ENCODE measurements at places on chromosomes 3 and 15. TPM values are rescaled to one million over a fixed set of nuclear protein-coding genes. Genes with fewer than 3 reads are reported as not detected.

Gene FNDC3B
- total RNA-seq: 43.2 TPM

Gene SNRPA1
- 206 TPM for total RNA-seq

Gene TGM5
- total RNA-seq: not detected

Gene ESYT3
- 0.31 TPM for total RNA-seq

Gene TP63
- 4.9 TPM for total RNA-seq

GRCh38 chr3:39349080-39349479 lies 19.6 kb downstream of the CCR8 start:
- H3K4me3 ChIP-seq: no peak overlapping the region
- no peak for DNase-seq
- no peaks in the 10 kb centered on the region for H3K4me1 ChIP-seq

DNA sequence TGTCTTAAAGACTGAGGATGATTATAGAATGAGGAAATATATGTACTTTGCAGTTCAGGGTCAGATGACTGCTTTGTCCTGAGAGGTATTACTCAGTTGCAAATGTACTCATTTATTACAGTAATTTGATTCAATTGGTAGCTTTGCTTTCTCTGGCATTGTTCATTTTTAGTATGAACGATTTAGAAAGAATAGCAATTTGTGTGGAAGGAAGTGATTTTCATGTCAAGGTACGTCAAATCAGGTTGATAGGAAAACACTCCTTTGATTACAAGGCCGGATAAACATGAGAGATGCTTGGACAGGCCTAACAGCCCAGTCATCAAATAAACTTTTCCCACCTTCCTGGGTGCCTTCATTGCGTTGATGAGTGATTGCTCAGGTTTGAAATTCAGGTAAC lies 53.8 kb downstream of the UNC13C start:
- no peaks in the 10 kb centered on the region for H3K4me1 ChIP-seq
- no peaks in the 10 kb centered on the region for H3K27me3 ChIP-seq

DNA sequence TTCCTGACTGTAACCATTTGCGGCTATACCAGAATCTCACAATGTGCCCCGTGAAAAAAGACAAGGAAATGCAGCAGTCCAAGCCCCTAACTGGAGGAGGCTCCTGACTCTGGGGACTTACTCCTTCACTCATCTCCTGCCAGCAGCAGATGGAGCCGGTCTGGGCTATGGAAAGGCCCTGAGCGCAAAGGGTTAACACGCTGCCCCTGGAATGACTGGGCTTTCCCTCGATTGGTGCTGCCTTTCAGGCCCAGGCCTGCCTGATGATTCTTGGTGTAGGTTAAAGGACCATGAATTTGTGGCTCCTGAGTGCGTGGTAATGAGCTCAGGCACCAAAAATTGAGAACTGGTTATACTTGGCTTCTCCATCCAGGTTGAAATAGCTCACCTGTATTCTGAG lies 42.3 kb upstream of the GALNT15 start:
- no peak overlapping the region for H3K4me3 ChIP-seq
- H3K4me1 ChIP-seq: no peaks in the 10 kb centered on the region
- H3K27ac ChIP-seq: no peak overlapping the region
- H3K36me3 ChIP-seq: no peaks in the 10 kb centered on the region
- DNase-seq: no peak

DNA sequence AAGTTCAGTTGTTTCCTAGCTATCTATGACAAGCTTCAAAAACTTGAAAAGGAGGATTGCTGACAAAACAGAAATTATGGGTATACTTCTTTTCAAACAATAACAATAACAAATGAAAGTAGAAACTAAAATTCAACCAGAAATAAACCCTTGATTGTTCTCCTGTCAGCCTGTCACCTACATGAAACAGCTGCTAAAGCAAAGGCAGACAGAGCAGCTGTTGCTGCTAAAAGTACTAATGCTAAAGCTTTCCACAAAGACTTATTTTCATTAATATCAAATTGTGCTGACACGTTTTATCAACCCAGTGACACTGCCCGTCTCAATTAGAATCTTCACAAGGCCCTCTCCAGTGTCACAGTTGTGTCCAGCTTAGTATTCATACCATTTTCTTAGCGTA lies 533.2 kb upstream of the GBE1 start:
- no peak overlapping the region for H3K4me3 ChIP-seq
- no peaks in the 10 kb centered on the region for H3K4me1 ChIP-seq
- no peak for DNase-seq
- no peak overlapping the region for H3K27ac ChIP-seq

- no peak overlapping the region for H3K4me3 ChIP-seq
- no peaks in the 10 kb centered on the region for H3K36me3 ChIP-seq
Measured at GRCh38 chr3:50211930-50212329, 6.9 kb downstream of the SLC38A3 start.

- H3K4me1 ChIP-seq: peaks cover 5% of the 10 kb centered on the region
- peak; percentile 58 for DNase-seq
- H3K27me3 ChIP-seq: no peaks in the 10 kb centered on the region
- no peak overlapping the region for H3K27ac ChIP-seq
- H3K36me3 ChIP-seq: no peaks in the 10 kb centered on the region
Measured at GRCh38 chr3:42148982-42149432, 57.9 kb downstream of the TRAK1 start.

GRCh38 chr3:187000711-187001151 lies 70.4 kb downstream of the ST6GAL1 start:
- no peaks in the 10 kb centered on the region for H3K27me3 ChIP-seq
- no peaks in the 10 kb centered on the region for H3K36me3 ChIP-seq
- no peak overlapping the region for H3K4me3 ChIP-seq
- no peak overlapping the region for H3K27ac ChIP-seq

DNA sequence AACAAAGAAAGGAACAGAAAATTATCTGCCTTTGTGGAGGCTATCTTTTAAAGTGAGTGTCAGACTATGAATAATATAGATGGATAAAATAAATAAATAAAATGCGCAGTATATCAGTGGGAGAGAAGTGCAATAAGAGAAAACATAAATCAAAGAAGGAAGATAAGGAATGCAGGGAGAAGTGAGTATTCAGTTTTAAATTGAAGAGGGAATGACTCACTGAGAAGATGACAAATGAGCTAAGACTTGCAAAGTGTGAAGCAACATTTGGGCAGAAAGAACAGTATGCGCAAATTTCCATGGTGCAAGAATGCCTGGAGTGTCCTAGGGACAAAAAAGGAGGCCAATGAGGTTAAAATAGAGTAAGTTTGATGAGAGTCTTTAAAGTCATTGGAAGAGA lies 1300.1 kb upstream of the ALCAM start:
- no peak overlapping the region for H3K27ac ChIP-seq
- H3K4me3 ChIP-seq: no peak overlapping the region
- H3K4me1 ChIP-seq: no peaks in the 10 kb centered on the region
- DNase-seq: peak; percentile 27
- H3K36me3 ChIP-seq: no peaks in the 10 kb centered on the region
- H3K27me3 ChIP-seq: no peaks in the 10 kb centered on the region

DNA sequence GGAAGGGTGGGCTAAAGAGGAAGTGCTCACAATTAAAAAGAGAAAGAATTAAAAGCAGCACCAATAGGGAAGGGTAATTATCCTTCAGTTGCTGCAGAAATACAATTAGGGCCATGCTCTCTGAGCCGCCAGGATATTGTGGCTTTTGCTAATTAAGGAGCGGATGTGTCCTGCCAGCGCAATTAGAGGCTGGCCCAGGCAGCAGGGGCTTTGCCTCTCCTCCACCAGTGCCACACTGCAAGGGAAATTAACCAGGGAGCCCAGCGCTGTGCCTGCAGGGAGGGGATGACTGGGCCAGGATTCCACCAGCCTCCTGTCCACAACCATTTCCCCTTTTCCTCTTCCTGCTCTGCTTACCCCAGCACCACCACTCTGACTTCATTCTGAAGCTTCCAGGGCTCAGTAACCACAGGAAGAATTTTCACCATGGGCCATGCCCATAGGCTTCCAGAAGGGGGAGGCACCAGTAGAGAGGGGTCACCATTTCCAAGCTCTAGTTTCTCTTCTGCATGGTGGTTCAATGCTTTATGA lies 10.4 kb upstream of the AEN start:
- peaks cover 4% of the 10 kb centered on the region for H3K4me1 ChIP-seq
- H3K4me3 ChIP-seq: no peak overlapping the region
- no peak overlapping the region for H3K27ac ChIP-seq
- peaks cover 40% of the 10 kb centered on the region for H3K27me3 ChIP-seq
- peak; percentile 70 for DNase-seq

DNA sequence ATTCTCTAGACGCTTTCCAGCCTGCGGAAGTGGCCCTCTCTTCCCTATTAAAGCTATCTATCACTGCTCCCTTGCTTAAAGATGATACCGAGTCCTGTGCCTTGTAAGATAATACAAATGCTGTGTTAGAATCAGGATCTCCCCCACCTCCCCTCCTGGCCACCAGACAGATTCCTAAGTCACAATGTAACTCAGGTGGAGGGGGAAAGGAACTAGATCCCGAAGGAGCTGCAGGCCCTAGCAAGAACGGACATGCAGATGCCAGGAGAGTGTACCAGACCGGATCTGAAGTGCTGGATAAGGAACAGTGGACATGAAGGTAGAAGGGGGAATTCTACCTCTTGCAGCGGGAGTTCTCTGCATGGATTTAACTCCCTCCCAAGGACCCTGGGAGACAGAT lies 230.7 kb upstream of the LYSMD4 start:
- H3K4me3 ChIP-seq: no peak overlapping the region
- no peak overlapping the region for H3K27ac ChIP-seq
- no peaks in the 10 kb centered on the region for H3K4me1 ChIP-seq
- H3K36me3 ChIP-seq: no peaks in the 10 kb centered on the region
- no peak for DNase-seq

- H3K4me1 ChIP-seq: no peaks in the 10 kb centered on the region
- no peak overlapping the region for H3K27ac ChIP-seq
- DNase-seq: no peak
Measured at GRCh38 chr3:2995195-2995594, 115.0 kb downstream of the IL5RA start.

- no peak overlapping the region for H3K4me3 ChIP-seq
- H3K36me3 ChIP-seq: no peaks in the 10 kb centered on the region
- no peak overlapping the region for H3K27ac ChIP-seq
- no peaks in the 10 kb centered on the region for H3K27me3 ChIP-seq
Measured at GRCh38 chr3:67381667-67382272, 272.6 kb downstream of the SUCLG2 start.

DNA sequence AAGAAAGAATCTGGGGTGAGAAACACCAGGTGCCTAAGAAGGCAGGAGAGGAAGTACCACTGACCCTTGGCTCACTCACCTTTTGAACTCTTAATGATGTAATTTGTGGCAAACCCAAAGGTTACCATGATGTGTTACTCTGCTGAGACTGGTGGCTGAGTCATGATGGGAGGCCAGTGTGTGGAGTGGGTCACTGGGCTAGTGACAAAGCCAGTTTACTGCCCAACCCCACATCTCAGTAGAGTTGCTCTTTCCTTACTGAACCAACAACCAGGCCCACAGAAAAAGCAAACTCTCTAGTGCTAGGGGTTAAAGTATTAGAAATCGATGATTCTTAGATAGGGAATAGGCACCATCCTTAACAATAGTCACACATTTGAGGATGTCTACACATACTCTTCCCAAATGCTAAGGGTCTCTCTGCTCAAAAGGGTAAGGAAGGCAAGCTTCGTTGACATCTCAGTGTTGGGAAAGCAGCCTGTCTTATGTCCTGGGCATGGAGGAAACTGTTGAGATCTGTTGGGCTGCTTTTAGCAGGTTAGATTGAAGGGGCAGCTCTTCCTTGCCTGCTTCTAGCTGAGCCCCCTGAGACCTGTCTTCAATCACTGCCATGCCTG lies 3.1 kb downstream of the RBP2 start:
- H3K36me3 ChIP-seq: no peaks in the 10 kb centered on the region
- H3K4me1 ChIP-seq: no peaks in the 10 kb centered on the region
- no peak overlapping the region for H3K4me3 ChIP-seq
- no peak overlapping the region for H3K27ac ChIP-seq
- no peaks in the 10 kb centered on the region for H3K27me3 ChIP-seq
- DNase-seq: no peak

GRCh38 chr15:57578288-57578900 lies 13.3 kb upstream of the MYZAP start:
- no peaks in the 10 kb centered on the region for H3K36me3 ChIP-seq
- DNase-seq: no peak
- peaks cover 6% of the 10 kb centered on the region for H3K27me3 ChIP-seq
- H3K27ac ChIP-seq: no peak overlapping the region

GRCh38 chr15:82971218-82971984 lies 14.6 kb upstream of the RAMAC start:
- no peaks in the 10 kb centered on the region for H3K4me1 ChIP-seq
- no peak for DNase-seq
- H3K27me3 ChIP-seq: no peaks in the 10 kb centered on the region
- H3K27ac ChIP-seq: no peak overlapping the region

GRCh38 chr3:146558781-146559180 lies 14.4 kb upstream of the PLSCR1 start:
- no peak overlapping the region for H3K27ac ChIP-seq
- no peak overlapping the region for H3K4me3 ChIP-seq
- H3K27me3 ChIP-seq: no peaks in the 10 kb centered on the region
- no peaks in the 10 kb centered on the region for H3K36me3 ChIP-seq
- no peaks in the 10 kb centered on the region for H3K4me1 ChIP-seq

GRCh38 chr15:33587773-33588172 lies 277.0 kb downstream of the RYR3 start:
- H3K36me3 ChIP-seq: no peaks in the 10 kb centered on the region
- peaks cover 12% of the 10 kb centered on the region for H3K27me3 ChIP-seq
- no peak overlapping the region for H3K27ac ChIP-seq
- DNase-seq: no peak
- no peak overlapping the region for H3K4me3 ChIP-seq

GRCh38 chr3:18351069-18351628 lies 74.0 kb downstream of the SATB1 start:
- H3K4me1 ChIP-seq: no peaks in the 10 kb centered on the region
- H3K27ac ChIP-seq: no peak overlapping the region
- H3K36me3 ChIP-seq: no peaks in the 10 kb centered on the region
- no peak overlapping the region for H3K4me3 ChIP-seq

DNA sequence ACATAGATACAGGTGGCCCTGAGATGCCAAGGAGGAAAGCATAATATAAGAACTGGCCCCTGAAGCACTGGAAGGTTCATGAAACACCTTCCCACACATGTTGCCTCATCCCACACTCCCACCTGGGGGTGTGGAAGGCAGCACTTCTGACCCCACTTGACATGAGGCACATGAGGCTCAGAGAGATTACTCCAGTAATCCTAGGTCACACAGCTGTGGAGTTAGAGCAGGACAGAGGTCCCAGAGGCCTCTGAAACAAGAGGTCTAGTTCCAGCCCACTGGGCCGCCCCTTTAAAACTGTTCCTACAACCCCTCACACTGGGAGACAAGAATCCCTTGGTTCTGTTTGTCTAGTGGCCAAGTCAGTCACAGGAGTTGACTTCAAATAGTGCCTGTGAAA lies 7.2 kb downstream of the SSUH2 start:
- no peak overlapping the region for H3K27ac ChIP-seq
- DNase-seq: no peak
- H3K4me3 ChIP-seq: no peak overlapping the region
- no peaks in the 10 kb centered on the region for H3K4me1 ChIP-seq
- no peaks in the 10 kb centered on the region for H3K27me3 ChIP-seq

All from A673 (cell line).